ENCODE measurements at places on chromosomes 2 and 18. TPM values are rescaled to one million over a fixed set of nuclear protein-coding genes. Genes with fewer than 3 reads are reported as not detected.

MRPL19 gene
- total RNA-seq: 68.0 TPM

DNA sequence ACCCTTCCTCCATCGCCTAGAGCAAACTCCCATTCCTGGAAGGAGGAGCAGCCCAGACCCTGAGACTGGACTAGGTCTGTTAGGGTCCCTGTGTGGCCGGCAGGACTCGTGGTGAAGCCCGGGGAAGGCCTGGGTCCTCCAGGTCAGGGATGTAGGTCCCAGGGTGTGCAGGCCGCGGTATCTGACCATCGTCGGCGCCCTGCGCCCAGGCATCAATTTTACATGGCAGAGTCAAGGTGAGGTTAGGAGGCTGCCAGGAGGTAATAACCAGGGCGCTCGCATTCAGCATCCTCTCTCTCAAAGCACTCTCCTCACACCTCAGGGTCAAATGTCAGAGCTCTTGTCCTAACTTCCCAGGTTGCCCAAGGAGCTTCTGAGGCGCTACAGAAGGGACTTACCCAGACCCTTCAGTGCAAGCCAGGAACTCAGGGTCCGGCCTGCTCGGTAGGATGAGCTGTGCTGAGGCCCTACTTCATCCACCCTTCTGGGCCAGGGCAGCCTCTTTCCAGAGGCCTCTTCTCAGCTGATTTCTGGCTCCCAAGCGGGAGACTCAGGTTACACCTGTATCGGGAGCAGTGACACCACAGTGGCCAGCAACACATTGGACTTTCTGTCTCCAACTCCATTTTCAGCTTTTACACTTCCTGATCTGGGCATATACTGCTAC, 628 bp downstream of the SH2D6 start:
- DNase-seq: no peak

SEMA4C gene
- 25.3 TPM for total RNA-seq

- DNase-seq: peak; percentile 83
Observed at GRCh38 chr2:65045651-65046050, 10.6 kb upstream of the CEP68 start.

UGT1A3 gene
- 4.1 TPM for total RNA-seq

Data from renal cortical epithelial cell (primary cell).